Natural killer cell (primary cell): ENCODE measurements at places on chromosomes 6 and 20.

GRCh38 chr6:70456735-70457134, 43.4 kb downstream of the FAM135A start:
- no peak for DNase-seq

GRCh38 chr6:34554291-34555006, 1.7 kb downstream of the SPDEF start:
- DNase-seq, result no peak

- no peak for DNase-seq
These were observed 20.2 kb upstream of the TOX2 start for GRCh38 chr20:43894491-43894890.

GRCh38 chr6:7243179-7243981, 69.6 kb downstream of the SSR1 start:
- no peak for DNase-seq

GRCh38 chr6:126939784-126940183, 178.7 kb upstream of the RSPO3 start:
- no peak for DNase-seq

DNA sequence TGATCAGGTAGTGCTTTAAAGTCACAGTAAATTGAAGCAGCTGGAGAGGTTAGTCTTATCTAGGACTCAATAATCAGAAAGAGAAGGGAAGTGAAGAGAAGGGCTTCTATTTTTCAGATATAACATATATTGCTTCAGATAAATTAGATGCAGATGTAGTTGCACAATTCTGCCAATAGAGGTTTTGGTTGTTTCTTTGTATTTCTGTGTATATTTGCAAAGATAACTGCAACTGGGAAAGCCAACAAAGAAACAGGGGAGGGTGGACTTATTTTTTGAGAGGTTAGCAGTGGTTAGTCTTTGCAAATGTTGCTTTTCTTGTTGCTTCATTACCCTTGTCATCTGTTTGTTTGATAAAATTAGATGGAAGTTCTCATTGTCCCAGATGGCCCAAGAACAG, 106.6 kb downstream of the ADGRG6 start:
- DNase-seq, result no peak

DNA sequence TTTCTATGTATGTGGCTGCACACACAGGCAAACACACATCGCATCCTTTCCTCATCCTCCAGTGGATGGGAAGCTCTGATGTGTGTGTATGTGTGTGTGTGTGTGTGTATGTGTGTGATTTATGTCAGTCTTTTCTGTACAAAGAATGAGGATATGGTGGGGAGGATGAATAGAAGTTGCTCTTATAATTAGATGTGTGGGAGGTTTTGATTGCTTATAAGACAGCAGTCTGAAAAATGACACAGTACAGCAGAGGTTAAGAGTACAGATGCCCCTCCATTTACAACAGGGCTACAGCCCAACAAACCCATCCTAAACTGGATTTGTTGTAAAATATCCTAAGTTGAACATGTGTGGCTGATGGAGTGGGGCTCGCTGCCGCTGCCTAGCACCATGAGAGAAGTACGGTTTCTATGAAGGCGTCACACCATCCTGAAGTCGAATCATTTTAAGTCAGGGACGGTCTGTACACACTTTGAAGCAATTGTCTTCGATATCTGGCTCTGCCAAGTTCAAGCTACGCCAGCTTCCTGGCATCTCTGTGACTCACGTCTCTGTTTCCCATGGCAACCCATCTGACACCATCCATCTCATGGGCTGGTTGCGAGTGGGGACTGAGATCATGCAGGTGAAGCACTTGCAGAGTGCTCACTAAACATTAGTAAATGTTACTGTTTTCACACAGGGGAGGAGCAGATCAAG, 252.6 kb downstream of the MYLK4 start:
- DNase-seq, result no peak

DNA sequence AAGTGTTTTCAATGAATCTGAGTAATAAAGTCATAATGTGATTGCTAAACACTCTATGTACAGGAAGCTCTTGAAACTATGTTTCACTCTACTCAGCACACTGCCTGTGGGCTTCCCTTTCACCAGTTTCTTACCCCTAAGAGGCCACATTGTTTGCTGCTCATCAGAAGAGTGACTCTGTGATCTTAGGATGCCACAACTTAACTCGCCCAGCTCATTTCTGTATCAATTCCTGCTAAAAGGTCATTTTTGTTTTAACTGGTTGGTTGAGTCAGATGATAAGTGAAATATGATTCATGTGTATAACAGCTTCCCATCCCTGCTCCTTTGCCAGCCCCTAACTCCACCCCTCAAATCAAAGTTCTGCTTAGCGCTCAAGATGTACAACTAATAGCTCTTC, 9.8 kb upstream of the NDUFAF4 start:
- DNase-seq, result no peak

- no peak for DNase-seq
These were observed 311.1 kb downstream of the CDC5L start for GRCh38 chr6:44698602-44699001.

DNA sequence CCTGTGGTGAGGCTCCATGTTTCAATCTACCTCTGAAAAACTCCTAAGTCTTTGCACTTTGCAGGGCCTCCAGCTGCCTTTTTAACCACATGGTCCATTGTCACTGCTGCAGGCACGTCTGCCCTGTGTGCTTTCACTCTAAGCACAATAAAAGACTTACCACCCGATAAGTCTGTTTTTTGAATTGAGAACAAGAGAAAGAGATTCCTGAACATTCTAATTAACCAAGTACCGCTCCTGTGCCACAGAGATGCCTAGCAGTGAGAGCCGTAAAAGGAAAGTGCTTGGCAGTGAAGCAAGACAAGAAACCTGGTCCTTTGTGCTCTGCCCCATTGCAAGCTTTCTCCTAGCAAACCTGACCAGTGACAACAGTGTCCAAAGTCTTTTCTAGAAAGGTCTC, 487.6 kb upstream of the FLRT3 start:
- no peak for DNase-seq

GRCh38 chr20:35956616-35957015, 2.3 kb upstream of the SCAND1 start:
- no peak for DNase-seq

GRCh38 chr20:38501858-38502436, 29.3 kb downstream of the RALGAPB start:
- no peak for DNase-seq

- DNase-seq, result no peak
These were observed 48.4 kb downstream of the ZFAND3 start for GRCh38 chr6:37867756-37868446.

GRCh38 chr20:44071526-44072111, 115.4 kb downstream of the JPH2 start:
- no peak for DNase-seq

- no peak for DNase-seq
These were observed 90.8 kb downstream of the CLIC5 start for GRCh38 chr6:45924763-45925342.

GRCh38 chr6:37218511-37218910, 39.1 kb upstream of the TBC1D22B start:
- no peak for DNase-seq

DNA sequence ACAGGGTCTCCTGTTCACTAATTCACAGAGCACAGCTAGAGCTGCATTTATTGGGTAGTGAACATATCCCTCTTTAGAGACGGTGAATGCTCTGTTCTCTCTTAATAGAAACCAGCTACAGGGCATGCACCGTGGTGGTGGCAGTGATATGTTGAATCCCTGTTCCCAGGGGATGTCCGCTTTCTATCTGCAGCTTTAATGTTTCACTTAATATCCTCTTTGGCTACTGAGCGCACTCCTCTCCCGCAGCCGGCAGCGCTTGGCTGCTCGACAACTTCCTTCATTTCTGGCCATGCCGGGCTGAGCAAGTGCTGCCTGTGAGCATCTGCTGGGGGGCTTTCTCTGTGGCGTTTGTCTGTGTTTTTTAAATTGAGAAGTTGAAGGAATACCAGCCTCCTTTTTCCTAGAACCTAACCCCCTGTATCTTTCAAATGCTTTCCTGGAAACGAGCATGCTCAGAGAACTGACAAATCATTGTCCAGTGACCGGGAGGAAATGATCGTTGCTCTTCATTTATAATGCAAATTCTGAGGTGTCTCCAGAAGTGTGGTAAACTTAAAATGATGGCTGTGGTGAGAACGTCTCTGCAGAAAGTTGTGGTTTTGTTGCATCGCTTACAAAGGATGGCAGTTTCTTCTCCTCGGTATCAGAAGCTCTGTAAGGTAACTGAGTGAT, 297.9 kb downstream of the UTRN start:
- no peak for DNase-seq

DNA sequence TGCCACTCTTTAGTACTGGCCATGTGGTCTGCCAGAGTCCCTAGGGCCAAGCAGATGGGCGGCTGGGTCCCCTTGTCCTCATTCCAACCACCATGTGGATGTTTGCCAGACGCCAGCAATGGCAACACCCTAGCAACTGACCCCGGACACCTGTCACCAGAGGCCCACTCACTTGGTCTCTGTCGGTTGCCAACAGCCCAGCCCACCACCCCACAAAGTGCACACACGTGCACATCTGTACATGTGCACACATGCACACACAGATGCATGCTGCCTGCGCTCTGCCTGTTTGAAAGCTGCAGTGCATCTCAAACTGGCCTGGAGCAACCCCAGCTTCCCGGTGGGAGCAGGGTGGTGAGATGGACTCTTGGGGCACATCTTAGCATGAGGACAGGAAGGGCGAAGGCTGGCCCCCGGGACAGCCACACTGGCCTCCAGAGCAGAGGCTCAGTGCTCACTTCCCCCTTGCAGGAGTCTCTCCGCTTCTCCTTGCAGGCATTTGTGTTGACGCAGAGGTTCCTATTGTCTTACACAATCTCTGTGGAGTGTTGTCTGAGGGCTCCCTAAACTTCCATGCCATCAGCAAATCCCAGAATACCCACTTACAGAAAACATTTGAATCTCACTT, 54.0 kb downstream of the PSMG4 start:
- DNase-seq, result no peak

DNA sequence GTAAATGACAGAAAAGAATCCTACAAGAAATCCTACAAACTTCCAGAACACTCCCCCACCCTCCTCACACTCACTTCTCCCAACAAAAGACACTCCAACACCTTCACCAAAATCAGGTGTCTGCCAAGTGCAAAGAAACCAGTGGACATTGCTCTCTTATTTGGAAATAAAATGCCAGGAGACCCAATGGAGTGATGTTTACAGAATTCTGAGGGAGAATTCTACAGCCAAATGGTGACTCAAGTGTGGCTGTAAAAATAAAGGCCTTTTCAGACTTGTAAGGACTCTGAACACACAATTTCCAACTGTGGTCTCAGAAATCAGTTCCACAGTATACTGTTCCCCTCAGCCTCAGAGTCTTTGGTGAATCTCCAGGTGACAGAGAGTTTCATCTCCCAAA, 109.6 kb upstream of the CARMIL1 start:
- no peak for DNase-seq

- DNase-seq, result no peak
These were observed 22.6 kb downstream of the FOXP4 start for GRCh38 chr6:41568585-41569384.
